ENCODE measurements at places on chromosomes 4 and X. TPM values are rescaled to one million over a fixed set of nuclear protein-coding genes. Genes with fewer than 3 reads are reported as not detected.

RAB33A gene
- total RNA-seq, result 0.61 TPM

IL2RG gene
- 2.2 TPM for total RNA-seq

CASK gene
- total RNA-seq, result 14.8 TPM

MBNL3 gene
- total RNA-seq, result 149 TPM

GRCh38 chrX:142201113-142201512 is 4.0 kb downstream of the MAGEC2 start:
- DNase-seq, result no peak

DNA sequence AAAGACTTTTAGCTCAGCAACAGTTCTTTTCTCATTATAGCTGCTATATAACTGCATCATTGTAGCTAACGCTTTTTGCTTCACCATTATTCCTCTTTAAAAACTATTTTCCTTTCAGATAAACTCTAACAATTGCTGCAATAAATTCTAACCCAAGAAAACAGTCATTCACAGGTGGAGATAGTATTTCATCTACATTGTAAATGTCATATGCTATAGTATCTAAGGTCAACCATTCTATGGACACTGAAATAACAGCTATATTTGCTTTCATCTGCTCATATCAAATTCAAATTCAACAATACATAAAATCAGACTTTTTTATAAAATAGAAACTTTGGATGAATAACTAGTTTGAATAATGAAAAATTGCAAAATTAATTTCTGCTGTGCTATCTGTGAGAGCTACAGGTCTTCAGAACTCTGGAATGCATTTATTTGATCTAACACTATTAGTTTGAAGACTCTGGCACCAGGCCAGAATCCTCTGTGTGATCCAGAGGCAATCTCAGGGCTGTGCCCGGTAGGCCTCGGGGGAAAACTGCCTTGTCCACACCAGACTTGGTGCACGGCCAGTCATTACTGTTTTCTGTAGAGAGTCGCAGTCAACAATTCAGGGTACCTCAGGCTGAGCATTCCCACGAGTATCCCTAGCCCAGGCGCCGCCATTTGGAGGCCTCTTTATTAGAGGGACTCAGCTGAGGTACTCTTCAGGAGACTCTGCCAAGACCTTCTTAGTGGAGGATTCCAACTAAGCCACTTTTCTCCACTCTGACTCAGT is 332.4 kb downstream of the SLC7A11 start:
- DNase-seq, result no peak

DNA sequence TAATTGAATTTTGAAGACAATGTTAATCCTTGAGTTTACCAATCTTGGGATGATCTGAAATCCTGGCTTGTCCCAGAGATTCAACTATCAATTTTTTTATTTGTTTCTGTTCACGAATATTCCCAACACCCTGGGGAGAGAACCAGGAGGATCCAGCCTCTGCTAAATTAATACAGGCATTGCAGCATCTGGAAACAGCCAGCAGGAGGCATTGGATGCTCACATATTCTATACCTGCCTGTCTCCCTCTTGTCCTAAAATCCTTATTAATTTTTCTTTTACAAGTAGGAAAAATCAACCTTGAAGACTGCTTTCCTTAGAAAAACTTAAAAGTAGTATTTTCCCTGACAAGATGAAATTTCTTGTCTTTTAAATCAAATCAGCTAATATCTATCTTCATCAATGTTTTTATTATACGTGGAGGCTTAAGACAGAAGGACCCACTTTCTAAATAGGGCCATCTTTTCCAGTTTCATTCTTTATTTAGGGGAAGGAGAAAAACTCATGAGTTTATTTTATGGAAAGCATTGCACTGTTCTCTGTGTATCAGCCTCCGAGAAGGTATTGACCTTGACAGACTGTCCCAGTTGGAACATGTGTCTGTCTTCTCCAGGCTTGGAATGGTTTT is 102.4 kb downstream of the CLNK start:
- DNase-seq, result no peak

- DNase-seq, result no peak
These were observed 136.5 kb upstream of the GALNTL6 start for GRCh38 chr4:171676555-171677215.

DNA sequence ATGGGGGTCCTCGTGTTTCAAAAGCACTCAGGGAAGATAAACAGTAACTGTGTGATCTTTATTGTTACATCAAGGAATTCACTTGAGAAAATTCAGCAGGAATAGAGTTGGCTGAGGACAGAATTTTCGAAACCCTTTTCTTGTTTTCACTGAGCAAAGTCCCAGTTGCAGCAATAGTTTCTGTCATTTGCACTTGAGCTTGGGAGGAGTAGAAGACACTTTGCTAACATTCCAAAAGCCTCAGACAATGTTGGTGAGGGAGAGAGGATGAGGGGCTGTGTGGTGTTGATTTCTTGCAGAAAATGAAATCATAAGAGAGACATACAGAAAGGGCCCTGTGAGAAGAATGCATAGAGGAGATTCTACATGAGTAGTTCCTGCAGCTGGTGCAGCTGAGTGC is 151.9 kb upstream of the DIPK2B start:
- no peak for DNase-seq

GRCh38 chrX:132009350-132009749 is 13.8 kb upstream of the STK26 start:
- DNase-seq, result no peak

- DNase-seq, result no peak
These were observed 140.9 kb downstream of the MAPK10 start for GRCh38 chr4:86218746-86219473.

- DNase-seq, result no peak
These were observed 12.0 kb downstream of the COL4A6 start for GRCh38 chrX:108426262-108426661.

- DNase-seq, result no peak
These were observed 42.9 kb downstream of the DCTD start for GRCh38 chr4:182874304-182874751.

GRCh38 chr4:102862016-102862415 is 6.8 kb upstream of the CISD2 start:
- no peak for DNase-seq
